ENCODE measurements at places on chromosomes 6 and 20.

GRCh38 chr6:52925919-52926792, 16.7 kb upstream of the GSTA3 start:
- no peak for DNase-seq

GRCh38 chr6:88512951-88513350, 346.8 kb upstream of the CNR1 start:
- no peak for DNase-seq

DNA sequence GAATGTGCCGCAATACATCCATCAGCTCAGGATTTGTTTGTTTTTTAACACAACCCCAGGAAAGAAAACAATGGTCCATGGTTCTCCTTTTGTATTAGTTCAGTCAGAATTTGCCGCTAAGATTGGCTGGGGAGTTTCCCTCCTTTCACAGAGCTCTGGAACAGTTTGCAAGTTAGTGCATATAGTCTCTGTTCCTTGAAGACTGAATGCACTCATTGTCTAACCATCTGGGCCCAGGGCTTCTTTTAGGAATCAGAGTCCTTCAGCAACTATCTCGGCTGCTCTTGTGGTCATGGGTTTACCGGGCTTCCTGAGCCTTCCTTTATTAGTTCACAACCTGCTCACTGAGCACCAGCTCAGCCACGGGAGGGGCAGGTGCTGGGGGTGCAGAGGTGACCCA, 121.3 kb downstream of the SLC23A2 start:
- DNase-seq = no peak

GRCh38 chr6:154479351-154479769, 31.1 kb downstream of the CNKSR3 start:
- DNase-seq = no peak

DNA sequence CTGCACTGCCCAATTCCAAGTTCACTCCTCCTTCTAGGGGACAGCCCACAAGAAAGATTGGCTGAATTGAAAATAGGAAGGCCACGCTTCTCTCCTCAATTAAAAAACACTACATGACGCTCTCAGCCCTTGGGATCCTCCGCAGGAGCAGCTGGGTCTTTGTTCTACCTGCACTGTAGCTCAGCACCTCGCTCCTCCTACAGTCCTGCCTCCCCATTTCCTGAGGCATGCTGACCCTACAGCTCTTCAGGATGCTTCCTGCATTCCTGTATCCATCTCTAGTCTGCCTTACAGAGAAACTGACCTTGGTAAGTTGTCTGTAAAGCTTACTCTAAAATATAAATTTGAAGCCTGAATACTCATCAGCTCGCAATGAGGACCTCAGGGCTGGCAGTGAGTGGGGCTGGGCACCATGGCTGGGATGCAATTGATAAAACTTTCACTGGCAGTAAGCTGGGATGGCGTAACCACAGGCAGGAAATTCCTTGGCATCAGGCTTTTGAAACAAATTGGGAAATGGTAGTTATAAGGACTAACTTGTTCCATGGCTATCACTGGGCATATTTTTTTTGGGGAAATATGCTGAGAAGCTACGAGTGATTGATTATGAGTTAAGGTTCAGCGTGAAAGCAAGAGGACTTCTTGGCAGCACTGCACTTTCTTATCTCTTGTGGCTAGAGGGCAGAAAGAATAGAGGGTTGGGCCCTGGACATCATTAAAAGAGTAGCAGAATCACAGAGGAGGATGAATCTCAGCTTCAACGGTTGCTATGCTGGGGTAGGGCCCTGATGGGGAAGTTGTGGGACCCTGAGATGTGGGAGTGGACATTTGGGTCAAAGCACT, 11.7 kb upstream of the SIRPB1 start:
- no peak for DNase-seq

DNA sequence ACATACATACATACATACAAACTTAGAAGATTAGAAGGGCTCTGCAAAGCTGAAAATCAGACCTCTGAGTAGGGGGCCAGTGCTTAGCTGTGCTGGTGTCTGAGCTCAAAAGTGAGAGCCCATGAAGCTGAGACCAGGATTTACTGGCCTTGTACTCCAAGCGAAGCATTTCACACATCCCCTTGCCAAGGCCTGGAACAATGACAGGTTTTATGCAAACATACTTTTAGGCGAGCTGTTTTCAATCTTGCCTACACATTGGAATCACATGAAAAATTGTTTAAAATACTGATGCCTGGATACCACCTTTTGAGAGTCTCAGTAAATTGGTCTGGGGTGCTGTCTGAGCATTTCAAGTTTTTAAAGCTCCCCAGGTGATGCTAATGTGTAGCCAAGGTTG, 80.9 kb upstream of the SRSF6 start:
- DNase-seq = no peak

DNA sequence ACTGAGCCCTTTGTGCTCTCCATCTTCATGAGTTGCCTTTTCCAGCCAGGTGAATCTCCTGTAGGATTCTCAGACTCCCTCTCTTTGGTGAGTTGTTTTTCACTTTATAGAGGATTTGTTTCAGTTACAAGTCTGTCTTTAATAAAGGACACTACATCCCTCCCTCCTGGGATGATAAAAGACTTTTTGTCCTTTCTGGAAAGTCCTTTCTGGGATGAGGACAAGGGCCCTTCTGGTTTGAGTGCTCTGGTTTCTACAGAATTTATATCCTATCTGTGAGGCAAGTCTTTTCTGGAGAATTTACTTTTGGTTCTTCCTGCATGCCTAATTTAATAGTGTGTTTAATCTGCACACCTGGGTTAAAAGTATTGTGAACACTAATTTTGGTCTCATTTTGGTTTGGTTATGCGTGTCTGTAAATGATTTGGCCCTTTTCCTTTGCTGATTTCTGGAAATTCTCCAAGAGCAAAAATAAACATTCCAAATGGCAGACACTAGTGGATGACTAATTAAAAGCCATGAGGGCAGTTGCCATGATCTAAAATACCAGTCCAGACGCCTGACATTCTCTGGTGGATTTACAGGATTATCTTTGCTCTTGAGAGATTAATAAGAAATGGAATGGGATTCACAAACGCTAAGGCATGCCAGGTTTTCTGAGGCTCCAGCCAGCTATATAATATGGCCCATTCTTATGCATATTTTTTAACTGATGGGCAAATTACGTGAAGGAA, 44.8 kb downstream of the TCP11 start:
- DNase-seq = no peak

GRCh38 chr20:8126181-8126580, 5.9 kb upstream of the PLCB1 start:
- no peak for DNase-seq

GRCh38 chr6:143969077-143969476, 39.0 kb downstream of the PLAGL1 start:
- DNase-seq = no peak

GRCh38 chr20:61346996-61347395, 94.9 kb downstream of the CDH4 start:
- DNase-seq = no peak

- DNase-seq = no peak
These were observed 128.4 kb upstream of the PLN start for GRCh38 chr6:118419448-118420394.

DNA sequence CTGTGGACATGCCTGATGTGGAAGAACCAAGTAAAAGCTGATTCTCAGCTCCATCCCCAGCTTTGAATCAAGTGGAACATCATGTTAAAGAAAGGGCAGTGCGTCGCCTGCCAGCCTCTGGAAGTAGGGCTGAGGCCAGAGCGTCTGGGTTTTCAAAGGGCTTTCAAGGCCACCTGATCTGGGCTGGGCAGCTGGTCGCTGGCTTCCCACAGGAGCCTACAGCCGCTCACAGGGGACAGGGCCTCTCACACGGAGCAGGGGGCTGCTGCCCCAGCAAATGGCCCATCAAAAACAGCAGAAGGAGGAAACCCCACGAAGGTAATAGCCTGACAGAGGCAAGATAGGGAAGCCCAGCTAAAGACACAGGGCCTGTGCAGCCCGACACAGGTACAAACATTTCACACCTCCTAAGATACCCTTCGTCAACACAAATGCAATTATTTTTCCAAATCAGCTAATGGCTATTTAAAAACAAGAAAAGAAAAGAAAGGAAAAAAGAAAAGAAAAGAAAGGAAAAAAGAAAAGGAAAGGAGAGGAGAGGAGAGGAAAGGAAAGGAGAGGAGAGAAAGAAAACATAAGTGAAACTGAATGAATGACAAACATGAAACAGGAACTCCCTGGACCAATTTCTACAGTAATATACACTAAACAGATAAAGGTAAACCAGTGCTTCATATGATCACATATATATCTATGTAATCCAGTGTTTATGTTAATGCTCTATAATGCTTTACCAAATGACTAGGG, 24.8 kb downstream of the RRBP1 start:
- DNase-seq = no peak

DNA sequence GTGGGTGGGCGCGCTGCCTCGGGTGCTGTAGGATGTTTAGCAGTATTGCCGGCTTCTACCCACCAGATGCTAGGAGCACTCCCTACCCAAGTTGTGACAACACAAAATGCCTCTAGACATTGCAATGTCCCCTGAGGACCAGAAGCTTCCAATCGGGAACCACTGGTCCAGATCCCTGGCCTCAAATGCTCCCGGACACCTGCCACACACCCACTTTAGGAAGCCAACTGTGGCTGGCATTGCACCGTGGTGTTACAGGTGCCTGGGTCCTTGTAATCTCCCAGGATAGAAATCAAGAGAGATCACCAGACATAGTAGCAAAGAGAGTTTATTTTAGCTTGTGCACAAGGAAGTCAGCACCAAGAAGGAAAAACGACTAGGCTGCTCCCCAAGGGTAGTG, 14.9 kb upstream of the RNASET2 start:
- DNase-seq = no peak

DNA sequence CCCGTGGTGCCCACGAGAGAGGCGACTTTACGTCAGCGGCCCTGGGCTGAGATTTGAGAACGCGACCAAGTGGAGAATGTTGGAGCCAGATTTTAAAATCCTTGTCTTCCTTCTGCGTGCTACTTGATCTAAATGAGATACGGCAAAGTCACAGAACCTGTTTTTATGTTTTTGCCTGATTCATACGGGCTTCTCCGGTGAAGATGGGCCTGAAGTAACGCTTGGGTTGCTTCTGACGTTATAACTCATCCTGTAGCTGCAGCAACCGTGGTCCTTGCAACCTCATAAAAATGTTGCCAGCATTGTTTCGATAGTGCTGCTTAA, 462 bp upstream of the SLC35B3 start:
- no peak for DNase-seq

- DNase-seq = no peak
These were observed 252.8 kb downstream of the TMEM242 start for GRCh38 chr6:157070403-157071107.

- no peak for DNase-seq
These were observed 27.6 kb downstream of the PARD6B start for GRCh38 chr20:50758992-50759391.

DNA sequence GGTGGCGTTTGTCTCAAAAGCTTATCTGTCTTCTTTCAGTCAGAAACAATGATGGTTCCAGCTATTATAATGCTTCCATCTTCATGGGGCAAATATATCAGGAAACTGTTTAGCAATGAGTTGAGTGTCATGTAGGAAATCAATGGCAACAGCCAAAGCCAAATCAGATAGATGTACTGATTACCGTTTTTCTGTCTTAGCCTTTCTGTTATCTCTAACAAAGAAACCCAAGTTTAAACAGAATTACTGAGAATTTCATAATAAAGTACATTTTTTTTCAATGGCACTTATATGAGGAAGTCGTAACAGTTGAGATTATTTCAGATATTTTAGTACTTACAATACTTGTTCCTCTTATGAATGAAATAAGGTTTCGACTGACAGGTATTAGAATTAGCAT, 1.2 kb downstream of the NOX3 start:
- no peak for DNase-seq

GRCh38 chr6:37162740-37163139, 7.2 kb upstream of the PIM1 start:
- DNase-seq = no peak

DNA sequence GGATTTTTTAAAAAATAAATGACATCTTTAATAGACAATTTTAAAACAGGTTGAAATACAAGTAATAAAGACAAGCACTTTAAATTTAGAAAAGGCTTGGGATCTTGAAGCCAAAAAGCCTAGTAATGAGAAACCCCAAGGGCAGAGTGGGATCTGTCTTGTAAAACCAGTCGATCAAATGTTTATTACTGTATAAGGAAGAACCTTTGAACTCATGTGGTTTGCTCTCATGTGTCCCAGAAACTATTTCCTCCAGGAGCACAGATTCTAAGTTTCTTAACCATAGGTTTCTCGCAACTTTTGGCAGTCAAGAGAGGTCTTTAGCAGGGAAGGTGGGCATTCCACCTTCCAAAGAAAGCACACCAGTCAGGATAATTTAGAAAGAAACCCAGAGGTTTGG, 541.7 kb upstream of the BTBD3 start:
- DNase-seq = no peak

DNA sequence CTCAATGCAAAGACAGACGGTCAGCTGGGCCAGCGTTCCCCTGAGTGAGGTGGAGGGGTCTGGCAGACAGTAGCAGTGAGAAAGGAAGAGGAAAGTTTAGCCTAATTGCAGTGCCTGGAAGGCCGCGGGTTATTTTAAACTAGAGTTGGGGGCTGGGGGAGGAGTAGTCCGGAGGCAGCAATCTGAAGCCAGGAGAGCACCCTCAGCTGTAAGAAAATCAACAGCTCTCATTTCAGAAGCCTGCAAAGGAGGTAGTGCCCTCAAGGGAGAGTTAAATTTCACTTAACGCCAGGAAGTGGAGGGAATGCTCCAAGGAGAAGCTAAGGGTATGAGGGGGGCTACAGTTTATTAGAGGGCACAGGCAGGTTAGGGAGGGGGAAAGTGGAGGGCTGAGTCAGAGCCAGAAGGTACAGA, 26.9 kb downstream of the RING1 start:
- no peak for DNase-seq

DNA sequence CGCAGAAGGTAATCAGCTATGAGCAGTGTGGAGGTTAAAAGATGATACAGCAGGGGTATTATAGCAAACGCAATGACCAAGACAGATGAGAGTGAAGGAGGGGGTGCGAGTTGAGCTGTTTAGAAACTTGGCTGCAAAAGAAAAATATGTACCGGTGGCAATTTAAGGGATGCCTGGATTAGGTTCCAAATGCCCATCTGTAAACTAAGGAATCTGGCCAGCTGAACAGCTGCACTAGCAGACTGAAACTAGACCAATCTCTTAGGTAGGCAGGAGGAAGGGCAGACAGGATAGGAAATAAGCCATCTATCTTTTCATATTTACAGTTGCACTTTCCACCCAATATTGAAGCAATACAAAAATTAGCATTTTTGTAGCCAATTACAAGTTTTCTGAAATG, 407.6 kb downstream of the HTR1B start:
- no peak for DNase-seq

Data from stimulated activated CD4-positive, alpha-beta T cell treated with anti-CD3 and anti-CD28 coated beads, Interleukin-2, amount 100 ng/mL, for 48 hours (primary cell).